ENCODE measurements at places on chromosomes 12 and 14.
A peak's percentile ranks its signal among the peaks of the same experiment; 100 is the strongest.

DNA sequence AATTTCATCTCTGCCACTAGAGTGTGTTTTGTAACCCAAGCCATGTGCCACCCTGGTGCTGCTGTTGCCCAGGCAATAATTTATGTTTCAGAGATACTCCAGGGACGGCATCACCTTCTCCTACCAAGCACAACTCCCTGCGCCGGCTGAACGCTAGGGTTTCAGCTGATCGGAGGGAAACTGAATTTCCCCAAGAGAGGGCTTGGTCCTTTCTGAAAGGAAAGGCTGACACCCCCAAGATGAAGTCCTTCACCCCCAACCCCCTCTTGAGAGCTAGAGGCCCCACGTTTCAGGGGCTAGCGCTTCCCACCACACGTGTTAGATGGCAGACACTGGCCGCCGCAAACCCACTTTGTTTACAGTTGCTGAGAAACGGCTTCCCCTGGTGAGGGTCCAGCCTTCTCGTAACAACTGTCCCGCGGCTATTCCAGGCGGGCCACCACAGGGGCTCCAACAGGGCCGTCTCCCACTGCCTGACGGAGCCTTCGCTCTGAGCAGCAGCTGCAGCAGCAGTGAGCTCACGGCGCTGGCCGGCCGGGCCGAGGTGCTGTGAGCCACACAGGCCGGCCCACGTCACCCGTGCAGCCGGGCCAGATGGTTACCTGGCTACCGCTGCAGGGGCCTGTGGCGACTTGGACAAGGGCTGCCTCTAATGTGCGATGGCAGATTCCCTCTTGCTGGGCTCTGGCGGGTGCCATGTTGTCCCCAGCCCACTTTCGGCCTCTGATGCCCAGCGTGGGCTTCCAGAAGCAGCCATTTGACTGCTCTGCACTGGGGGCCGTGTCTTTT lies 66.4 kb downstream of the TESC start:
- no peak for DNase-seq

DNA sequence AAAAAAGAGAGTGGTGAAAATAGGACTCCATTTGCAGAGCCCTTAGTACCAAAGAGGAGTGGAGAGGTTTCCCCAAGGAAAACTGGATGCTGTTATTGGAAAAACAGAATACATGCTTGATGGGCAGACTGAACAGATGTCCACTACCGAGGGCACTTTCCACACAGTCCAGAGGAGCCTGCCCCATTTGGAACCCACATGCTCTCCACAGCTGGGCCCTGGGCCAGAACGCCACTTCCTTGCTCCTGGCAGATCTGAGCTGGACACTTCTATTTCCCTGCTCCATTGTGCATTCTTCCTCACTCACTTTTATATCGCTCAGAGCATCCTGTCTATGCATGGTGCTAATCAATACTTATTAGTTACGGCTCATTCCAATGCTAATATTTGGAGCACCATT lies 249.9 kb downstream of the SLC15A4 start:
- no peak for DNase-seq

DNA sequence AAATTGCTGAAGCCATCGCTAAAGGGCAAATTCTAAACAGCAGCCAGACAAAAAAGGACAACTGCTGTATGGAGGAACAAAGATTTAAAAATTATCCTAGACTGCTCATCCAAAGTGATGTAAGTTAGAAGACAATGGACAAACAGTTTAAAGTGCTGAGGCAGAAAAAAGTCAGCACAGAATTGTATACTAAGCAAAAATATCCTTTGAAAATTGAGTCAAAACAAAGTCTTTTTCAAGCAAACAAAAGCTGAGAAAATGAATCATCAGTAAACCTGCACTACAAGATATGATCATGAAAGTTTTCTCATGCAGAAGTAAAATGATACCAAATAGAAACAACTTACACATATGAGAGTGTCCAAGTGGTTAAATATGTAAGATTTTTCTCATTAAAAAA lies 43.6 kb downstream of the EML5 start:
- no peak for DNase-seq

GRCh38 chr12:109130297-109131153 lies 14.1 kb downstream of the ACACB start:
- DNase-seq = no peak

DNA sequence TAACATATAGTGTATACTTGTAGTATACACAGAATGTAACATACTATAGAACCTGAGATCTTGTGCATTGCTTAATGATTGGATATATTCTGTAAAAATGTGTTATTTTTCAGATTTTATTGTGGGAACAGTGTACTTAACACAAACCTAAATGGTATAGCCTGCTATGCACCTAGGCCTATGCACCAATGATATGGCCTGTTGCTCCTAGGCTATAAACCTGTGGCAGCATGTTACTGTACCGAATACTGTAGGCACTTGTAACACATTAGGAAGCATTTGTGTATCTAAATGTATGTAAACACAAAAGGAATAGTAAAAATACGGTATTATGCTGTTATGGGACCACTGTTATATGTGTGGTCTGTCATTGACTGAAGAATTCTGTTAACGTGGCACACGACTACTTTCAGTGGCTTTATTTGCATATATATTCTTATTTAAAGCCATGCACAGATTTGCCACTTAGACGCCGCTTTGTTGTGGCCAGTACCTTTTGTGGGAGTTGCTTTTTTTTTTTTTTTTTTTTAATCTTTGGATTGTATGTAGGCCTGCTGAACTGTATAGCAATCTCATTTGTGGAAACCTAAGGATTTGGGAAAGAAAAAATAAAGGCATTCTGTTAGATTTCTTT lies 7.4 kb downstream of the PAPOLA start:
- no peak for DNase-seq

DNA sequence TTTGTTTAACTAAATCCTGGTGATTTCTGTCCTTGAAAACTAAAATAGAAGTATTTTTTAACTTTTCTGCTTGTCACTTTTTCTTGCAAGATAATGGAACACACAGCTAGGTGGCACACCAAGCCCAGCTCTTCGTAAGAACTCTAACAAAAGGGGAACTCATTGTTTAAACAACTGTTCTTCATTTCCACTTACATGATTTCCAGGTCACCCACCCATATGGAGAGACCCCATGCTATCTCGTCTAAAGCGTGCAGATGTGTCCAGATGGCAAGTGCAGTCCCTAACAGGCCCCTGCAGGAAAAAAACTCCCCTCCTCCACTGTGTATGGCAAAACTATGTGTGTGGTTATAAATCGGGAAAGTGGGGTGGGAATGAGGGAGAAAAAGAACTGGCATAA lies 43.3 kb upstream of the NT5DC3 start:
- peak; percentile 17 for DNase-seq

DNA sequence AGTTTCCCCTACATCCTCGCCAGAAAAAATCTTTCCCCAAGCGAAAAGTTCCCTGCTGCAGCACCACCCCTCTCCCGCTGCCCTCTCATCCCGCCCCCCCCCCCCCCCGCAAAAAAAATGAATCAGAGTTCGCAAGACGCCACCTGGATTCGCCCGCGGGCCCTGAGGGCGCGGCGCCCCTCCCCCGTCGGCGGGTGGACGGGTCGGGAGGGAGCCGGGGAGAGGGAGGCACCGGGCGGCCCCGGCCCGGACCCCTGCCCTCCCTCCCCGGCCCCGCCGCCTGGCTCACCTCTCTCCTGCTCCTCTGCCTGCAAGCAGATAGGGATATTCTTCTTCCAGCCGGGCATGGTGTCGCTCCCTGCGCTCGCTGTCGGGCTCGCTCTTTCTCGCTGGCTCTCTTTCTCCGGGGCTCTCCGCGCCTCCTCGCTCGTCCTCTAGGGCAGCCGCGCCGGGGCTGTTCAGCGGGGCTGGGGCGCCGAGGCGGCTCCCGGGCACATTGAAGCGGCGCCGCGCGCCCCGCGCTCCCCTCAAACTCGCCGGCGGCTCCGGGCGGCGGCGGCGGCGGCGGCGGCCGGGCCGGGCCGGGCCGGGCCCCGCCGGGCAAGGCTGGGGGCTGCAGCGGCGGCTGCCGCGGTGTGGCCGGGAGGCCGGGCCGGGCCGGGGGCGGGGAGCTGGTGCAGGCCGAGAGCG lies 200.3 kb upstream of the CAND1 start:
- DNase-seq = peak; percentile 26

DNA sequence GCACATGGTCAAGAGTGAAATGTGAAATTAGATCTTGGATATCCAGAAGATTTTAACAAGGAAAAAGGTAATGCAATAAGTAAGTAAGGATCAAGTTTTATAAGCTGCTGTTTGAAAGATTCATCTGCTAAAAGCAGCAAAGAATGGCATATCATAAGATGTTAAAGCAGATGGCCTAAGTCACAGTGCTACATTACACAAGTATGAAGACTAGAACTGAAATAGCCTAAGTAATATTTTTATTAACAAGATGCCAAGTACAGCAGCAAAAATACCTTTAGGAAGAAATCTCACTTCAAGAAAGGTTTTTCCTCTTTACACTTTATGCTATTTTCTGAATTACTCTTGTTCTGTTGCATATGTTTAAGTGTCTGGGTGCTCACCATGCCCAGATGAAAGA lies 414.1 kb downstream of the MDGA2 start:
- no peak for DNase-seq

GRCh38 chr12:93733928-93734327 lies 56.8 kb downstream of the CRADD start:
- DNase-seq = no peak

DNA sequence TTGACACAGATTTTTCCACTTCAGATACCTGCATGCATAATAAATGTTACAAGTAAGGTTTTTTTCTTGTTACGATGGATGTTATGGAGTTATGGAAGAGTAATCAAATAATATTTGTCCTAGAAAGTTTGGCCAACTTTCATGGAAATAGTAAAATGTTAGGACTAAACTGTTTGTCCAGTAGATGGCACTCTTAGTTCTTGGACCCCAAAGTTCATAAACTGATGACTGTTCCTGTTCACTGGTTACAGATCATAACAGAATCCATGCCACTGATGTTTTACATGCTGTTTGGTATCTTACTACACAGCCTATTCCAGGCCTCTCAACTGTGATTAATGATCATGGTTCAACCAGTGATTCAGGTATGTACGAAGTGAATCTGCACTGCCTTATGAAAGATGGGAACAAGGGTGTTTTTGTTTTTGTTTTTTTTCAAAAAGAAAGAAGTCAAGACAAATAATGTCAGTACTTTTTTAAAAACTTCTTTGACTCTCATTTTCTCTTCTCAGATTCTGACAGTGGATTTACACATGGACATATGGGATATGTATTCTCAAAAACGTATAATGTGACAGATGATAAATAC lies 48.8 kb upstream of the SLCO1C1 start:
- peak; percentile 57 for DNase-seq

GRCh38 chr12:1832801-1833595 lies 12.6 kb downstream of the LRTM2 start:
- peak; percentile 87 for DNase-seq

GRCh38 chr12:39946361-39947280 lies 159.3 kb downstream of the SLC2A13 start:
- no peak for DNase-seq

GRCh38 chr14:64807551-64807950 lies 72.2 kb downstream of the SPTB start:
- no peak for DNase-seq

DNA sequence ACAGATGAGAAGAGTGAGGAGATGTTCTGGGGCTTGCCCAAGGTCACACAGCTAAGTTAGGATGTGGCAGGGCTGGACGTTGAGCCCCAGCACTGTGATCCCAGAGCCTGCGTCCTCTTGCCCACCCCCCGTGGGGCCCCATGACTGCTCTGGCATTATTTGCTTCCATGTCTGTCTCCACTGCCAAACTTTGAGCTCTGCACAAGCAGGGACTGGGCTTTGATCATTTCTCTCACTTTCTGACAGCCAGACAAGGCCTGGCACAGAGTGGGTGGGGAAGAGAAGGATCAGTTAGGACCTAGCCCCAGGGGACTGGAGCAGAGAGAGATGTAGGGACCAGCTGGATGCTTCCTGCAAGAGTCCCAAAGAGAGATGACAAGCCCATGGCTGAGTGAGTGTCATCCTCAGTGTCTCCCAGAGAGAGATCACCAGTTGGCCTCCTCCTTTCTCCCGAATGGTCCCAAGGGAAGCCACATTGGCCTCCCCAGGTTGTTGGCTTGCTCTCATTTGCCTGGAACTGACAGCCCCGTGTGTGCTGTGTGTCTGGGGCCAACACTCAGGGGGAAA lies 126.7 kb upstream of the PWP1 start:
- no peak for DNase-seq

DNA sequence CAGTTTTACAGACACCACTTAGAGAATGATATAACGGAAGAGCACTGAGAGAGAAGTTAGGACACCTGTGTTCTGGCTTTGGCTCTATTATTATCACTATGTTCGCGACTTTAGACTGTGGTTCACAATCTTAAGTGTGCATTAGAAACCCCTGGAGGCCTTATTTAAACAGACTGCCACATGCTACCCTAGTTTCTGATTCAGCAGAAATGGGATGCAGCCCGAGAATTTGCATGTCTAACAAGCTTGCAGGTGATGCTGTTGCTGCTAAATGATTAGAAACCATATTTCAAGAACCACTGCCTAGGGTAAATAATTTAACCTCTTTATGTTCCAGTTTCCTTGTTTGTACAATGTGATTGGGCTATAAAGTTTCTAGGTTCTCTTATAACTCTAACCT lies 3.6 kb upstream of the RAD51AP1 start:
- no peak for DNase-seq

- DNase-seq = peak; percentile 19
Observed at GRCh38 chr12:6700646-6701051, at the start of gene PIANP. PIANP (minus strand) TSS chr12:6700815; CDS start chr12:6698061, 2,754 bp downstream.

GRCh38 chr12:70756118-70756517 lies 118.9 kb upstream of the PTPRB start:
- no peak for DNase-seq

DNA sequence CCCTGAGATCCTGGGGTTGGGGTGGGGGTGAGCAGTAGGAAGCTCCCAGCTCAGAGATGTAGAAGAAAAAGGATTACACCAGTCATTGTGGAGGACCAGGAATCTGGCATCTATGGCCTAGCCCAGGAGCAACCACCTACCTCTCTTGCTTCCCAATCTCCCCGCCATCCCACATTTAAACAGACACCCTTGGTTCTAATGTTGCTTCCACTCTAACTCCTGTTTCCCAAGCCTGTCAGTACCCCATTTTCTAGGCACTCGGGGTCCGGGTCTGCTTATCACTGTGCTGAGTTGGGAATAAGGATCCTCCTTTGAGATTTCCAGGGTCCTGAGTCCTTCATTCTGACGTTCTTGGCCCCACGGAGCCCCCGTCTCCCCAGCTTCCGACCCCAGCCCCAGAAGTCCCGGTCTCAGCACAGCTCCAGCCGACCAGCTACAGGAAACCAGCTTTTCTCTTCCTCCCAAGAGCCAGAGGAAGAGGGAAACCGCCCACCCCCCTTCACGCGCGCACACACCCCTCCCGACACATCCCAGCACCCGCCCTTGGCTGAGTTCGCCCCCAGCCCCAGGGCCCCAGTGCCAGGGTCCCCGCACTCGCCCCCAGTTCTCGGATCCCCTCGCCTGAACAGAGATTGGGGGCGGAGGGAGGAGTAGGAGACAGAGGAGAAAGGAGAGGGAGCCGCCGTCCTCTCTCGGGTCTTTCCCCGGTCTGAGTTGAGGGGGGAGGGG lies 1.2 kb downstream of the ITGA5 start:
- no peak for DNase-seq

- DNase-seq = no peak
Observed at GRCh38 chr12:28536088-28536487, 345.8 kb downstream of the CCDC91 start.

- DNase-seq = no peak
Observed at GRCh38 chr14:92846162-92846897, 52.2 kb downstream of the GOLGA5 start.

All from NCI-H1694 treated with DMSO at 0.1 percent for 48 hours (cell line).